NCI-H774 (cell line): ENCODE measurements at places on chromosomes 6 and 20.

DNA sequence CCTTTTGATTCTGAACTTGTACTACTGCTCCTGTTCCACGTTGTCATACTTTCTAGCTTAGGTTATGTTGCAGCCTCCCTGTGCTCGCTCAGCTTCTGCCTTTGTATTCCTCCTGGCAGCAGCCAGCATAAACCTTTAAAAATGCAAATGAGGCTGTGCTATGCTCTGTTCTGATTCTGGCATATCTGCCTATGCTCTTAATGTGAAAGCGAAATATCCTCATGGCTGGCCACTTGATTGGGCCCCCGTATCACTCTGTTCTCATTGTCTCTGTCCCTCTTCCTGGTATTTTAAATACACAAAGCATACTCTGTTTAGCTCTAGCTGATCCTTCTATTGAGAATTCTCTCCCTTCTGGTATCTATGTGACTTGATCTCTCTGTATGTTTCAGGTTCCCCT, 139.0 kb downstream of the JARID2 start:
- DNase-seq, result no peak

GRCh38 chr6:87340230-87340629, 4.4 kb upstream of the C6orf163 start:
- DNase-seq, result no peak

DNA sequence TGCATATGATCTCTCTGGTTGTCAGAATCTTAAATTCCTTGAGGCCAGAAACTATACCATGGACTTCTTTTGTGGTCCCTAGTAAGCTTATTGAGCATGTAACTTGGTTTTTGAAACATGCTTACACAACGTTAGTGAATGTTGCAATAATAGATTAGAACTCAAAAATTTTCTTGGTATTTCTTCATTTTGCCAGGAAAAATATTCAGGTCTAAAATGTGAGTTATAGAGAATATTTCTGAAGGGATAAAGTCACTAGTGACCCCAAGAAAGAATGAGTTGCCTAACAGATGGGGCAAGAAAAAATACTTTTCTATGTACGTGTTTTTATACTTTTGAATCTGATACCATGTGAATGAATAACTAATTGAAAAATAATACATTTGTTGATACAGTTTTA, 195.4 kb downstream of the TFAP2A start:
- DNase-seq, result no peak

DNA sequence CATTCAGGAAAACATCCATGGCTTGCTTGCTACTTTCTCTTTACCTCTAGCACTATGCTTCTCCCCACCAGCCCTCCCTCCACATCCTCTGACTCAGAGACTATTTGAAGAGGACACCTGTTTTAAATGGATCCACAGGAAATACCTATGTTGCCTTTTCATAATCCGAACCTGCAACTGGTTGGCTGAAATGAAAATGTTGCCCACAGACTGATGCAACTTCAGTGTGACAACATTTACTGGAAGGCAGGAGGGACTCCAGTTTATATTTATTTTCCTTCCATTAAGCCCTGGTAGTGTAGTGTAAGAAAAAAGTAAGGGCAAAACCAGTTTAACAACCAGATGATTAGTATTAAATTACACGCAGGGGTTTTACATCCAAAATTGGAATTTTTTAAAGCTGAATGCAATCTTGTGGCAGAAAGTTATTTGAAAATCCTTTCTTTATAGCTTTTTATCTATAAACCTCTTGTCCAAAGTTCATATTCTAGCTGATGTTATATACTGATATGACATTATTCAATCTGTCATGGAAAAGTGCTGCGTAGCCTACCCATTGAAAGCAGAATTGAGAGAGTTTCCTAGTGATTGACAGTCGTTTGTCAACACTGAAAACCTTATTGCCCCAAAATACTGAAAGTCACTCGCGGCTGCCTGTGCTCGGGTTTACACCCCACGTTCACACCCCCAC, 881 bp upstream of the AIG1 start:
- DNase-seq, result peak; percentile 45

- peak; percentile 32 for DNase-seq
Observed at GRCh38 chr20:45833030-45833882, at the start of gene SNX21. SNX21 (plus strand) TSS chr20:45833799; CDS start chr20:45833920, 121 bp downstream.

- DNase-seq, result no peak
Observed at GRCh38 chr6:108531332-108531731, 29.4 kb upstream of the FOXO3 start.

DNA sequence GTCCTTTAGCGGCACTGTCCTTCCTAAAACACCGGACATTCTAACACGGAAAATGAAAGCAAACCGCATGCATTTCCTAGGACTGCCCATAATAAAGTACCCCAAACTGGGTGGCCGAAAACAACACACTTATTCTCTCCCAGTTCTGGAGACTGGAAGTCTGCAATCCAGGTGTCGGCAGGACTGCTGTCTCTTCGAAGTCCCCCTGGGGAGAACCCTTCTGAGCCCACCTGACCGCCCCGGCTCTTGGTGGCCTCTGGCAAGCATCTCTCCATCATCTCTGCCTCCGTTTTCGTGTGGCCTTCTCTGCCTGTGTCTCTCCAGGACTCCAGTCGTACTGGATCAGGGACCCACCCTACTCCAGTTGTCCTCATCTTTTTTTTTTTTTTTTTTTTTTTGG, 55.4 kb downstream of the SYNJ2 start:
- no peak for DNase-seq

GRCh38 chr6:152195896-152196295, 388.4 kb downstream of the ESR1 start:
- DNase-seq, result no peak

GRCh38 chr6:160041608-160042007, 72.7 kb downstream of the IGF2R start:
- DNase-seq, result no peak

GRCh38 chr6:31669676-31670075, at the start of gene LY6G5B:
LY6G5B (plus strand) TSS chr6:31669976; CDS start chr6:31670951, 975 bp downstream.
- DNase-seq, result no peak

GRCh38 chr6:88008831-88009231, 38.8 kb upstream of the SPACA1 start:
- no peak for DNase-seq

DNA sequence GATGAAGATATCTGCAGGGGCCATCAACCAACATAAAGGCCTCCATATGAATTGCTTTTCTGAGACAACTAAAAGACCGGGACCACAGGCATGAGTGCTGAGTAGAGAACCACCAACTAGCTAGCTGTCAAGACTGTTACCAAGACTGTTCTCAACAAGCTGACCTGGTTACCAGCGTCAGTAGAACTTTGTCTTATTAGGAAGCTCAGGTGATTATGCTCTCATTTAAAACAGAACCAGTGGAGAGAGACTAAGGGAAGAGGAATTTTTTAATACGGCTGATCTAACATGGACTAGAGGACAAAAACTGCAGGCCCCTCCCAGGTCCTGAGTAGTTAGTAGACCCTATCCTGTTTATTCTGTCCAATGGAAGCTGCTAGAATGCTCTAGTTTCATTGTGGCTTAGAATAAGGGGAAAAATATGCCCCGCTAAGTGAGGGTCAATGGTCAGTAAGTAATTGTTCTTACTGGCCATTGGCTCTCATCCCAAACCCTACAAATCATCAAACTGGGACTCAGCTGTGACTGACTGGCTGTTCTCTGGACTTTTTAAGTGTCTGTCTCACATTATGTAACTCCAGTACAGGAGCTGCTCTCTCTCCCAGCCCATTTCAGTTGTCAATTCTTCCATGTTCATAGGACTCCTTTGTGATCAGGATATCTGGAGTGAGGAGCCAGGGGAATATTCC, 3.8 kb upstream of the DYNLRB1 start:
- DNase-seq, result no peak

DNA sequence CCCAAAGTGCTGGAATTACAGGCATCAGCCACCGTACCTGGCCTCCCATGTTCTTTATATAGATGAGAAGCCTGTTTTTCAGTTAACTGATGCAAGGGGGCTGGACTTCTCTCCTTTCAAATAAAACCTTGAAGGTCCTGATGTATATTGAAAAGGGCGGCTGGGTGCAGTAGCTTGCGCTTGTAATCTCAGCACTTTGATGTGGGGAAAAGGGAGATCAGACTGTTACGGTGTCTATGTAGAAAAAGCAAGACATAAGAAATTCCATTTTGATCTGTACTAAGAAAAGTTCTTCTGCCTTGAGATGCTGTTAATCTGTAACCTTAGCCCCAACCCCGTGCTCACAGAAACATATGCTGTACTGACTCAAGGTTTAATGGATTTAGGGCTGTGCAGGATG, 16.1 kb upstream of the SAMHD1 start:
- DNase-seq, result no peak
